Esophagus muscularis mucosa (tissue), 4 donors: ENCODE measurements at places on chromosomes 6 and 20. TPM values are rescaled to one million over a fixed set of nuclear protein-coding genes. Genes with fewer than 3 reads are reported as not detected.

DNA sequence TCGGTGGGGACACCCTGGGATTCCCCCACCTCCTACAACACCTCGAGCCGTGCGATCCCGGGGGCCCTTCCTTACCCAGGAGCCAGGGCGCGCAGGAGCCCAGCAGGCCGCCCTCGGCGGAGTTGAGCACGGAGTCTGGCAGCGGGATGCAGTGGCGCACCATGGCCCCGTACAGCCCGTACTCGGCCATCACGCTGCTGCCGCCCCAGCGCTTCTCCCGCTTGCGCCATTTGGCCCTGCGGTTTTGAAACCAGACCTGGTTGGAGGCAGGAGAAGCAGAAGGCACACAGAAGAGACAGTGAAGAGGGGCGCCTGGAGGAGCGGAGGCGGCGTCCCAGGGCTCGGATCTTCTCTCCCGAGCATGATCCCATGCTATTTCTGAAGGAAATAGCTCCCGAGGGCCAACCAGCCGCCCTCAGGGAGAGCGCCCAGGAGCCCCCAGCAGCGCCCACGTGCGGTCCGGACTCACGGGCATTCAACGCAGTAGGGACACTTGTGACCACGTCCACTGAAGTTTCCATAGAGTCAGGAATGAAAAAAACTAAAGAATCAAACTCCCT lies 4.3 kb downstream of the VSX1 start:
- no peak for DNase-seq

The KCNK5 gene
- total RNA-seq: 7.0 TPM

DNA sequence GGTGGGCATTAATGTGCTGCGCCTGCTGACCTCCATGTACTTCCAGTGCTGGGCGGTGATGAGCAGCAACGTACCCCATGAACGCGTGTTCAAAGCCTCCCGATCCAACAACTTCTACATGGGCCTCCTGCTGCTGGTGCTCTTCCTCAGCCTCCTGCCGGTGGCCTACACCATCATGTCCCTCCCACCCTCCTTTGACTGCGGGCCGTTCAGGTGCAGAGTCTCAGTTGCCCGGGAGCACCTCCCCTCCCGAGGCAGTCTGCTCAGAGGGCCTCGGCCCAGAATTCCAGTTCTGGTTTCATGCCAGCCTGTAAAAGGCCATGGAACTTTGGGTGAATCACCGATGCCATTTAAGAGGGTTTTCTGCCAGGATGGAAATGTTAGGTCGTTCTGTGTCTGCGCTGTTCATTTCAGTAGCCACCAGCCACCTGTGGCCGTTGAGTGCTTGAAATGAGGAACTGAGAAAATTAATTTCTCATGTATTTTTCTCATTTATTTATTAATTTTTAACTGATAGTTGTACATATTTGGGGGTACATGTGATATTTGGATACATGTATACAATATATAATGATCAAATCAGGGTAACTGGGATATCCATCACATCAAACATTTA lies 35.2 kb upstream of the NOP56 start:
- no peak for DNase-seq

The MPC1 gene
- 68.1 TPM for total RNA-seq

- no peak for DNase-seq
Observed at GRCh38 chr6:113591896-113592827, 265.0 kb upstream of the MARCKS start.

The GNMT gene
- total RNA-seq: 2.3 TPM

- no peak for DNase-seq
Observed at GRCh38 chr6:45369870-45370269, 7.9 kb downstream of the SUPT3H start.

DNA sequence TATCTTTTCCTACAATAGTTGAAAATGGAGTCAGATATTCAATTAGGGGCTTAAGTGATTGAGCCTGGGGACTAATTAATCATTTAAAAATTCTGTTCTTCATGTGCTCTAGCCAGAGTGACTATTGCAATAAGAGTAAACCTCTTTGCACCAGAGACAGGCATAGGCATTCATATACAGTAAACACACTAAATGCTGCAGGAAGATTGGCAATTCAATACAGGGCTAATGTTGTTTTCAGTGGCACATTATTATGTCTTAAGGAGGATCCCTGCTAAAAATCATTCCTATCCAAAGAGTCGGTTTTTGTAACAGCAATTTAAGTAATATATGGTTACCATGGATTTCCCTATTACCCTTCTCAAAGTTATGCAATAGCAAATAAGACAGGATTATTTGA lies 1.2 kb downstream of the PDE7B start:
- no peak for DNase-seq

DNA sequence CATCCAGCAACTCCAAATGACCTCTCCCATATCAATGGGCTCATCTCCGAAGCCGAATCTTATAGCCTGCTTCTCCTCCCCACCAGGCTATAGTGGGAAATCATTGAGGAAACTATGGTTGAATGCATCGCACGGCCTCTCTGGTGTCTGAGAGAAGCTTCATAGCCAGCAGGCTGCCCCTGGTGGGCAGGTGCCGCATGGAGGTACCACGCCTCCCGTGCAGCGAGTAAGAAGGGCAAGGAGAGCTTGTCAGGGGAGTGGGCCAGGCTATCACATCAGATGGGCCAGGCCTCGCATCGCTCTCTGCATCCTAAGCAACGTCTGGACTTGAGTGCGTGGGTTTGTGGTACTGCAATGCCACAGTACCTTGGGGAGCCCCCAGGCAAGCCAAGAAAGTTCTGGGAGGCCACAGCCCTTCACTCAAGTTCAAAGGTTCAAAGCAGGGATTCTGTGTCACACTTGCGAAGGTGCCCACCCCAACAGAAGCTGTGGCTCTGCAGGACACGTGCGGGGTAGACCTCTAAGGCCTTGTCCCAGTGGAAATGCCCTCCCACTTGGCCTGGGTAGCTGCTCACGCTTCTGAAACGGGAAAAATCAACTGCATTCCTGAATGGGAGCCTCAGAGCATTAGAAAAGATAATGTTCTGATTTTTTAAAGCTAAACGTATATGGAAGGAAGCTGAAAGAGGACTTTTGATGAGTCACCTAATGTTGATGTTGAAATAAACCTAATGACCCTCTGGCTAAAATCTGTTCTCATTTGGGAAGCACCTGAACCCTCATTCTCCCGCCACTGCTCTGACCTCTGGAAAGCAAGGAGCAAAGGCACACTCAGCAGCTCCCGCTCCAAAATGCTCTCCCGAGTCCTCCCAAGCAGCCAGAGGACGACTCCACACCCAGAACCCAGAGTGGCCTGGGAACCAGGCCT lies 8.4 kb upstream of the IRF4 start:
- DNase-seq: no peak
